ENCODE measurements at places on chromosomes 12 and 14. TPM values are rescaled to one million over a fixed set of nuclear protein-coding genes. Genes with fewer than 3 reads are reported as not detected.

LRTM2 gene
- total RNA-seq = not detected

- no peak for DNase-seq
Observed at GRCh38 chr12:57470286-57470969, 9.2 kb downstream of the ARHGAP9 start.

DNA sequence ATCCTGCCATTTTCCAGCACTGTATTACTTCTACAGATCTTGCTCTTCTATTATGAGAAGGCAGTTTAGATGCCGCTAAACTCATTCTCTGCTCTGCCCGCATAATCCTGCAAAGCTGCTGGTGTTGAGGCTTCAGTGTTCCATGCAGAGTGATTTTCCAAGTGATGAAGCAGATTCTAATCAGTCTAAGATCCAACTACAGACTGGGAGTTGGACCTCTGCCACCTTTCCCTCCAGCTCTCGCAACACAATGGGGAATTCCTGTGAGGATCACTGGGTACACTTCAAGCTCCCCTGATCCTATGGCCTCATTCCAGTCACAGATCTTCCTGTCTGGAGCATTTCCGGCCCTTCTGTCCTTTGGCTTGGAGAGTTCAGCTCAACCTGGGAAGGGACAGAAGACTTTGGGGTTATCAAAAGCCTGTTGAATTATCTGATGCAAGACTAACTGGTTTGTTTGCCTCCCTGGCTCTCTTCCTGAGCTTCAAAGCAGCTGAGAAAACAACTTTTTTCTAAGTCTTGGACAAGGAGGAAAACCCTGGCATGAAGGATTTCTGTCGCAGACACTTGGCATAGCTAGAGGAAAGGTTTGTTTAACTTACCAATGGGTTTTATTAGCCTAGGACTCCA is 333.9 kb downstream of the ZFP36L1 start:
- DNase-seq = no peak

- DNase-seq = peak; percentile 72
Observed at GRCh38 chr12:114625294-114625851, 58.6 kb downstream of the TBX3 start.

- no peak for DNase-seq
Observed at GRCh38 chr12:8048906-8049305, 16.4 kb downstream of the FOXJ2 start.

Data from activated CD8-positive, alpha-beta T cell treated with anti-CD3 and anti-CD28 coated beads for 36 hours (primary cell).